ENCODE measurements at places on chromosomes 6 and 20.

DNA sequence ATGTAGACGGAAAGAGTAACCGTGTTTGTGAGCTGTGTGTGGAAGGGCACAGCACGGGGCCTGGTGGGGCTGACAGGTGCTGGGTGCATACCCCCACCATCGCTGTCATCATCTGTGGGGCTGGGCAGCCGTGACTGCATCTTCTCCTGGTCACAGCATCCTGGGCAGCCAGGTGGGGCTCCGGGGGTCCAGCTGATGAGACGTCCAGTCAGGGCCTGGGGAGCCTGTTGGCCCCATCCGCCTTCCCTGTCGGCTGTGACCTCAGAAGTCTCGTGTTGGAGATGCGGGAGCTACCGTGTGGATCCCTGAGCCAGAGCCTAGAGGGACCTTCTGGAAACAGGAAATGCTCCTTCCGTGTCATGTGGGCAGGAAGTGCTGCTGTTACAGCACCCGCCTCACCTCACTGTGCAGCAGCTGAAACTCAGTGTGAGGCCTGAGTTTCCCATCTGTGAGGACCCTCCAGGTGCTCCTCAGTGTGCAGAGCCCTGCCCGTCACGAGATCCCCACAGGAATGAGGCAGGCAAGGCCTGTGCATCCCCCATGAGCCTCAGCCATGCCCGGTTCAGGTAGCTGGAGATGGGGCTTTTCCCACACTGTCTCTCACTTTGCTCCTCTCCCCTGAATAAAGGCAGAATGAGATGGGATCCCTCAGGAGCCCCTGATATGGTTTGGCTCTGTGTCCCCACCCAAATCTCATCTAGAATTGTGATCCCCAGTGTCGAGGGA is 108.7 kb downstream of the ERMARD start:
- no peak for DNase-seq

DNA sequence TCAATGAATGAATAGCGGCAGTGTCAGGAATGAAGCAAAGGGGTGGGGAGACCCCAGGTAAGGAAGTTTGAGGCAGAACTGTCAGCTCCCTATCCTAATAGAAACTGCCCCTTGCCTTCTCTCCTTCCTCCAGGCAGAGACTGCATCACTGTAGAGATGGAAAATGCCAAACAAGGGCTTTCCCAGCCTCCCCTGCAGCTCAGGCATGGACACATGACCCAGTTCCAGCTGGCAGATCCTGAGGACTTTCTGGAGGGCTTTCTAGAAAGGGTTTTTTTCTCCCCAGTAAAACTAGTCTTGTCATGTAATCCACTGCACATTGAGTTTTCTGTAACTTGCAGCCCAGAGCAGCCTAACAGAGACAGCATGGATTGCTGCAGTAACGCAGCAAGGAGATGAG is 17.9 kb upstream of the PNPLA1 start:
- no peak for DNase-seq

DNA sequence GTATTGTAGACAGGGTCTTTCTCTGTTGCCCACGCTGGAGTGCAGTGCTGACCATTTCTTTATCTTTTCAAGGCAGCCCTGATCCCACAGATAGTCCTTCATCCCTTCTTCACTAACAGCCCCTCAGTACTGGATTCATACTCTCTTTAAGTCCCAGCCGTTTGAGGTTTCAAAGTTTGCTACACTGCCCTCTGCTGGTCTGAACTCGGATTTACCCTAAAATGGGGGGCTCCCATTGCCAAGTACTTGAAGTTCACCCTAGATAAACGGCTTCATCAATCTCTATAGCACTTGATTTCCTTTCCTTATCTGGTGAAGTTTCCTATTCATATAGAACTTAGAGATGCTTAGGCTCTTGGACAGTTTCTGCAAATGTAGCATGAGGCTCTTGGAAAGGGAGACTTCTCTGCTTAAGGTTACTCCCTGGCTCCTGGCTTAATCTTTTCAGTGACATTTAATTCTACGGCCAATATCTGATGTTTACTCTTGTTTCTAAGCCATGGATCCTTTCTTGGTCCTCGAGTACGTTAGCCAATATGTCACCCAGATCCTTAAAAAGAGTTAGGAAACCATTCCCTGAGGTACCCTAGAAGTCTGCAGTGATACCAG is 21.4 kb upstream of the PREP start:
- DNase-seq = peak; percentile 58

DNA sequence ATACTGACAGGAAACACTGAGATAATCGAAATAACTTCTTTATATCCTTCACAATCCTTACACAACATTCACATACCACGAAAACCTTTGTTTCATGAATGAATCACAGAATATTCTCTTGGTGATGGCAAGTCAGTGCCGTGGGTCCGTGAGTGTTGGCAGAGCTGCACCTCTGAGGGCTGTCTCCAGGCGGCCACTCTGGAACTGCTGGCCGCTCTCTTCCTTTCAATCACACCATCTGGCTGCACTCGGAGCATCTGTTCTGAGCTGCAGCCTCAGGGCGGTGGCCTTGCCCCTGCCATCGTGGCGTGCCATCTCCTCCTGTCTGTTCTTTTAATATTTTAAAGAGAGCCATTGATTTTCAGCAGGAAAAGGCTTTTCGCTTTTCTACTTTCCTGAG is 129.4 kb upstream of the AFDN start:
- DNase-seq = no peak

GRCh38 chr20:36415475-36416002 is 109.4 kb downstream of the DLGAP4 start:
- DNase-seq = no peak

DNA sequence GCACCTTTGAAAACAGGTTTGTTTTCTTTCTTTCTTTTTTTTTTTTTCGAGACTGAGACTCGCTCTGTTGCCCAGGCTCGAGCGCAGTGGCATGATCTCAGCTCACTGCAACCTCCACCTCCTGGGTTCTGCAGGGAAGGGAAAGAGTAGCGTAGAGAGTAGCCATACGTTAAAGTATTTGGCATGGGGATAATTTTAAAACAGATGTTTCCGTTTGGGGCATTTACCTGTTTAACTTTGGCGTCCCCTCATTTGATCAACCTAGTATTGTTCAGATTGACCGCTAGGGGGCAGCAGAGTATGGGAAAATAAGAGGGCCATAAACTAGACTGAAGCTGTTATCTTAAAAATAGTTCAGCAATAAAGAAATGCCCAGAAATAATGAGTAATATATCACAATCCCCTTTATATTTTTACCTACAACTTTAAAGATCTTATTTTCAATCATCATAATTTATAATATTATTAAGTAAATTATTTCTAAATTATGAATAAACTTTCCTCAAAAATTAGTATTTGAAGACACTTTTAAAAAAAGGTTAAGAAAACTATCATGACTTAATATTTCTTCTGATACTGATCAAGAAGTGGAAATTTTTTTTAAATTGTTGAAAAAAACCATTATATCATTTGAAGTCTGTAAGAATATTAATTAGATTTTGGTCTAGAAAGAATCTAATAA is 7.6 kb upstream of the TAAR9 start:
- DNase-seq = peak; percentile 58

DNA sequence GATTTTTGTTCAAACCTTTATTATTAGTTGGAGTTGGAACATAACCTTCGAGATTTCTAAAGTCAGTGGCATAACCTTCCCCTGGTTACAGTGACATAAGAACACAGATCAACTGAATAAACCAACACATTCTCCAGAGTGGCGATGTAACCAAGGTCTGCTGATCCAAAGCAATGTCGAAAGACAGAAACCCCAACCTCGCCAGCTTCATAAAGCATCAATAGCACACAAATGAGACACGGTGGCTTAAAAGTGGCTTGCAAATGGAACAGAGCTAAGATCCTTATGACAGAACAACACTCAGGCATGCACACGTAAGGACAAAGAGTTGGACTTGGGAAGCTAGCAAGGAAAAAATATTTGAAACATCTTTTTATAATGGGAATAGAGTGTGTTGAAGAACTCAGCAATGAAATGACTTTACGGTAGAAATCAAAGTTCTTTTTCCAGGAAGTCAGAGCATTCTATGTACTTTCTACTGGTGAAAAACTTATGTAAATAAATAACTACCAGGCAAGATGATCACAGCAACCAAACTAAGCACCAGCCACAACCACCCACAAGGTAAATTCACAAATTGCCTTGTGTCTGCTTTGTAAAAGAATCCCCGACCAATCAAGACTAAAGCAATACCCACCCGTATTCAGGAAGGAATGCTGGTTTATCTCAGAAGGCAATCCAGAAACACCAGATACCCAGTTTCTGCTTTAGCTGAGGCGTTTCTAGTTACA is 61.0 kb upstream of the NHSL1 start:
- no peak for DNase-seq

DNA sequence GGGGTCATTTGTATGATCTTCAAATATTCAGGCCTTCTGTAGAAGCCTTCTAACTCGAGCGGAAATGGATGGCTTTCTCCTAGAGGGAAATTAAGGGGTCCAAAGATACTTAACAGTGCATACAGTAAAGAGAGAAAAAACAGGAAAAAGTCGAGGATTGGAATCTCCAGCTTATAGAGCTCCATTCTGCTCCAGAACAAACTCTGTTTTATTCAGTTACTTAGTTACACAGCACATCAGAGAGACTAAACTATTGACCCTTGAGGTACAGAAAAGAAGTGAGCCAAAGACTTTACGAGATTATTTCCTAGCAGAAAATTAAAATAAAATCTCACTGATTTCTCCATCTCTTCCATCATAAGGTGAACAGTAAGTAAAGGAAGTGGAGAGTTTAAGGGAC is 43.8 kb upstream of the DSE start:
- DNase-seq = no peak

GRCh38 chr6:139144490-139145085 is 9.7 kb downstream of the HECA start:
- DNase-seq = peak; percentile 64

- DNase-seq = peak; percentile 22
Observed at GRCh38 chr6:14676064-14676463, 558.5 kb downstream of the CD83 start.

- no peak for DNase-seq
Observed at GRCh38 chr6:111590209-111590980, 15.3 kb downstream of the TRAF3IP2 start.

- no peak for DNase-seq
Observed at GRCh38 chr6:166046226-166046625, 121.4 kb downstream of the TBXT start.

DNA sequence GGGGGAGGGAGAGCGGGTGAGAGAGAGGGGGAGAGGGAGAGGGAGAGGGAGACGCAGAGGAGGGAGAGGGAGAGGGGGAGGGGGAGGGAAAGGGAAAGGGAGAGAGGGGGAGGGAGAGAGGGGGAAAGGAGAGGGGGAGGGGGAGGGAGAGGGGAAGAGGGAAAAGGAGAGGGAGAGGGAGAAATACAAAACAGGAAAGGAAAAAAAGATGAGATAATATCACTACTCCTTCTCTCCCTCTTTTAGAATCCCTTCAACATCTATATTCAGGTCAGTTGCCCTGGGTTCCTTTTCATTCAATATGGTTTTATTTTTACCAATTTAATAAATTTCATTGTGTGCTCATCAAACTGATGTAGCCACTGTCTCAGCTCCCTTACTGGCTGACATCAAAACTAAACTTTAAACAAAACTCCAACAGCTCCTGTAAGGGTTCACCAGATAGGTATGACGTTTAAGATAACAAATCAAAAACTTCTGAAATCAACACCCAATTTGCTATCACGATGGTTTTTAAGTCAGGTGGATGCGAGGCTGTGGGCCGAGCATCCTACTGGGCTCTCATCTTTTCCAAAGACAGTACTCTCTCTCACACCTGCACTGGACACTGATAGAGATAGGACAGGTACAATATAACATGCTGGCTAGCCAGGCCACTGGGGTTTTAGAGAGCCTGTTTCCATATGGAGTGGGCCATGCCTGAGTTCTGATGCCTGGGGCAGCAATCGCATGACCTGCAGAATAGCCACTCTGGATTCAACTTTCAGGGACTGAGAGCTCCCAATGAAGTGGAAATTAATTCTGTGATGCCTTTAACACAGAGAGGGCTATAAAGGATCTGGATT is 99.5 kb downstream of the FYN start:
- no peak for DNase-seq

DNA sequence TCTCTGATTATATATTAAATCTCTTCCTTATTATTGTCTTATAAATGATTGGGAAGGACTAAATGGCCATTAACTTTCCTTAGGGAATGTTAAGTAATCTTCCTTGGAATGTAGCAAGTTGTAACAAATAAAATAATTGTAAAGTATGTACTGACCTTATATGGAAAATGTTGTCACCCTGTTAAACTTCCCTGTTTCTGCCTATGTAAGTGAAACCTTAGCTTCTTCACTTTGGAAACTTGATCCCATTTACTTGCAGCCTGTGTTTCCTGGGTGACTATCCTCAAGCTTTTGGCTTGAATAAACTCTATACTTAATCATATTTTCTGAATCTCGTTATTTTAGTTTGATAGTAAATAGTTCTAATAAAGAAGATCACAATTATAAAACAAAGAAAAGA is 519.5 kb upstream of the PTCHD4 start:
- no peak for DNase-seq

- DNase-seq = no peak
Observed at GRCh38 chr6:127216810-127217789, 49.6 kb upstream of the RNF146 start.

DNA sequence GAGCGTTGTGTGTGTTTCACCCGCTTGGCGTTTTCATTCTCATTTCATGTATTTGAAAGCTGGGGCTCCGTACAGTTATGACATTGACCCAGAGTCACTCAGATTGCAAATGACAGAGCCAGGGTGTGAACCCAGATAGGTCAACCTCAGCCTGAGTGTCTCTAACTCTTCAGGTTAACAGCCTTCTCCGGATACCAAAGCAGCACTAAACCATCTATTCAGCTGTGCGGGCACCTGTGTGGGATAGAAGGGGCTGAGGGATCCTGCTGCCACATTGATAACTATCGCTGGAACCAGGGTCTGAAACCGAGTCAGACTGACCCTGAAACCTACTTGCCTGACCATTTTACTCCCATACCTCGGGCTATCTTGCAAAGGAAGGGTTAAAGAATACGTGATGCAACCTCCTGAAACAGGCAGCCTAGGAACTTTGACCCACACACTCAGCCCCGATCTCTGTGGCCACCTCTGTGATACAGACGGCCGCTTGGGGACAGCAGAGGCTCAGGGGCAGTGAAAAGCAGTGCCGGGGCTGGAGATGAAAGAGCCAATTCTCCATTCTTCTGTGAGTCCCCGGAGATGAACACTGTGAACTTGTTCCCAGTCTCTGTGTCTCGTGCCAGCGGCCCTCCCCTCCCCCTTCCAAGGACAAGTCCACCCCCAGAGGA is 233.5 kb upstream of the QKI start:
- no peak for DNase-seq

DNA sequence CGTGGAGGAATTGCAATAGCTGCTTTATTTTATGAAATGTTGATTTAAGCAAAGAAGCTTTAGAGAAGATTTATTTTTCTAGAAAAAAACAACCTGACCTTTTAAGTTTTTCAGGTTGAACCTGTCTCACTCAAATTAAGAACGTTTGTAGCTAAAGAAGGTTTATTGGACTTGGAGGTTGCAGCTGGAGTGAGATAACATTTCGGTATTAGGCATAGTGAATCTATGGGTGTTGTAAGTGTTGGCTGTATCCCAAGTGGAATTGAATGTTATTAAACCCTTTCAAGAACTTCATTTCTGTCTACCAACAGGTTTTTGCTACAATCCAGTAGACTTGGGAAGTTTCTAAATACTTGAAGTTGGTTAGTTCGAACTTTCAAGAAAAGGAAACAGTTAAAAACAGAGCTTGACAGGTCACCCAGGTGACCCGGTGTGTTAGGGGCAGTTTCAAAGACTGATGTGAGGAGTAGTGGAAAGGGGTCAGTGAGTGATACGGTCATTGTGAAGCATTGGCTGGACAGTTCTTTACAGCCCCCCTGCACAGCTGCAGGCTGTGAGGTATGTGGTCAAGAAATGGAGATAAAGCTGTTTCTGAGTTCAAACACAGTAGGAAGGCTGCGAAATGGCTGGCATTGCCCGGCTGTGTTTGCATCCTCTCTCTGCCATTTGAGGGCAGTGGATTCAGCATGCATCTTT is 2.4 kb upstream of the TBCC start:
- no peak for DNase-seq
